ENCODE measurements at places on chromosomes 3 and 15.
A peak's percentile ranks its signal among the peaks of the same experiment; 100 is the strongest.

DNA sequence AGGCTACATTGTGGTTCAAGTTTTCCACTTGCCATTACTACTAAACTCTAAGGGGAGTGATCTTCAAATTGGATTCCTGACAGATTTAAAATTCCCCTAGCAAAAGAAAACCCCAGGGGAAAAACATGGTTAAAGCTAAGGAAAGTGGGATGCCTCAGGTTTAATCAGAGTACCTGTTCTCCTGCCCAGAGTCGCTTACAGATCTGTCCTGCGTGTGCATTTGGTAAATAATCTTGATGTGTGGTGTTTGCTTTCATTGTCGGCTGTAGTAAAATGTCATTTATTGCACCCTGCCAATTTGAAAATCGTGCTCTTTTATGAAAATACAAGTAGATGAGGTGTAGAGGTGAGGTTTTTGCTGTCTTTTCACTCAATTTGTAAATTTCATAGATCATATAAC is 323.4 kb downstream of the PTPRG start:
- DNase-seq, result no peak

DNA sequence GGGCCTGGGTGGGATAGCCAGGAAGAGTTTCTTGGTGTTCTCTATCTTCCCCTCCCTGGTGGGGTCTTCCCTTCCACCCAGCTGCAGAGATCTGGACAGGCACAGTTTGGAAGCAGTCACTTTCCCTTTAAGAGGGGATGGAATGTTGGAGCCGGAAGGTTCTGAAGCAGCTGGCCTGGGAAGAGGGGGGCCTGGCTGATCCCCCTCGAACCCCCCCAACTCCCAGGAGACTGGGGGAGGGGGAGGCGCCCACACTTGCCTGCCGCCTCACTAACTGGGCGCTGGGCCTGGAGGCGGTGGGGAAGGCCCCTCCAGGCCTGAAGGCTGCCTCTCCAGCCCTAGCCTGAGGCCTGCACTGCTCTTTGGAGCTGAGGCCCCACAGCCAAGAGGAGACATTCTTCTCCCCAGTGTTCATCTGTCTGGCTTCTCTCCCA is 1.4 kb downstream of the DVL3 start:
- peak; percentile 80 for DNase-seq

- DNase-seq, result no peak
Observed at GRCh38 chr3:175312791-175313190, 453.7 kb downstream of the NAALADL2 start.

- peak; percentile 30 for DNase-seq
Observed at GRCh38 chr15:87863152-87863551, 393.4 kb downstream of the NTRK3 start.

GRCh38 chr15:51379390-51379789 is 37.9 kb downstream of the GLDN start:
- DNase-seq, result no peak

DNA sequence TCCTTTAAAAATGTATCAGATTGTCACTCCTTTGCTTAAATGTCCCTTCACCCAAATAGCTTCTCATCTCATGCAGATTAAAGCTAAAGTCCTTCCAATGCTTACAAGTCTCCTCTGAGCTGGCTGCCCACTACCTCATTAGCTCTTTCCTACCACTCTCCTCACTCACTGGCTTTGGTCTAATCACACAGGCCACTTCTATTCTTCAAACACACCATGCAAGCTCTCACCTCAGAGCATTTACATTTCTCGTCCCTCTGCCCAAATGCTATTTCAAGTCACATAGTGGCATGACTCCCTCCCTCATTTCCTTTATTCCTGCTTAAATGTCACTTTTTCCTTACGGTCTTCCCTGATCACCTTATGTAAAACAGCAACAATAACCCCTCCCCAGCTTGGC is 110.6 kb upstream of the CMC1 start:
- no peak for DNase-seq

DNA sequence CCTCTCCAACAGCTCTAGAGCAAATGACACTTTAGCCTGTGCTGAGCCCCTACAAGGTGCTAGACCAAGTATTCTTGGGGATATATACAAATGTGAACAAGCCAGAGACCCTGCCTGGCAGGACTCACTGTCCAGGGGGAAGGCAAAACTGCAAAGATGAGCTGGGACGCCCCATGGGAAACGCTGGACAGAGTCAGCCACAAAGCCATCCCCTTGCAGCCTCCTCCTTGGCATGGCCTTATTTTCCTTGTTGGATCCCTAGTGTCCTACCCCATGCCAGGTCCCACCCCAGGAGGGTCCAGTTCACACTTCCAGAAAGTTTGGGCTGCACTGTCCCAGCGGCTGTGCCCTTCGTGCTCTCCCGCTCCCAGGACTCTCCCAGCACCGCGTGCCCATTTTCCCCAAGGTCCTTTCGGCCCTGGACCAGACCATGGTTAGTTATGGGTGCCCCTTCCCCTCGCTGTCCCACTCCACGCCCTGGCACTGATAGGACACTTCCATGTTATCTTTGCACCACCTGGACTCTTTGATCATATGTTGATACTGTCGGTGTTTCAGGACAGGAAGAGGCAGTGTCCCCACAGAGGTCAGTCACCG is 5.8 kb upstream of the NRROS start:
- no peak for DNase-seq

- DNase-seq, result no peak
Observed at GRCh38 chr15:71632576-71633195, 177.7 kb upstream of the NR2E3 start.

DNA sequence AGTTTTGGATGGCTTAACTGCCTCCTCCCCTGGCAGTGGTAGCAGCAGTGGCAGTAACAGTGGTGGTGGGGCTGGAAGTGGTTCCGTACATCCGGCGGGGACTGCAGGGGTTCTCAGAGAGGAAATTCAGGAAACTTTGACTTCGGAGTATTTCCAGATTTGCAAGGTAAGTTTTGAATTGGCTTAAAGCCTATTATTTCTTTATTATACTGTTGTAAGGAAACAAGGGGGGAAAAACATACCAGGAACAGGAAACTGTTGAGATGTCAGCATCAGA is 1.5 kb downstream of the STXBP5L start:
- no peak for DNase-seq

DNA sequence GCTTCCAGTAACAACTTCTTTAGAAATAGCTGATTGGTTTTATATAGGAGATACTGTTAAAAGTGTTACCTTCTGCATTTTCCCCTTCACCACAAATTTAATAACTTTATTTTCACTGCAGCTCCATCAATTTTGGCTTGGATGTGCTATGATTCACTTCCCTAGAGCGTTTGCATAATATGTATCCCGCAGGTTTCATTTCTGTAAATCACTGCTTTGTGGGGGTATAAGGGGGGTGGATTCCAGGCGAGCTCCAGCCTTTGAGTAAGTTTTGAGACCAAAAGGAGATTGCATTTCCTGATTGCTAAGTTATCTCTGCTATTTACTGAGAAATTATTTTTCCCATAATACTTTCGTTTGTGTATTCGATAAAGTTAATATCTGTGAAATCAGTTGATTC is 232.6 kb downstream of the TBL1XR1 start:
- no peak for DNase-seq

- DNase-seq, result no peak
Observed at GRCh38 chr3:193563426-193563825, 8.7 kb upstream of the ATP13A4 start.

- DNase-seq, result no peak
Observed at GRCh38 chr3:159448902-159449301, 539.7 kb upstream of the IL12A start.

DNA sequence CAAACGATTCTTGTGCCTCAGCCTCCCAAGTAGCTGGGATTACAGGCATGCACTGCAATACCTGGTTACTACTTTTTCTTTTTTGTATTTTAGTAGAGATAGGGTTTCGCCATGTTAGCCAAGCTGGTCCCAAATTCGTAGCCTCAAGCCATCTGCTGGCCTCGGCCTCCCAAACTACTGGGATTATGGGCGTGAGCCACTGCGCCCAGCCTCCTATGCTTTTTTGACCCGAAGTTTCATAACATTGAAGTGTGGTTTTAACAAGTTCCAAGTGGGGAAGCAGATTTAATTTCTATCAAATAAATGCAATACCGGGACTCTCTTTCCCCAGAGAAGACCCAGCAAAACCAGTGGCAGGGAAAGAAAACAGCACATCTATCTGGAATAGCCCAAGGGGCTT is 13.7 kb downstream of the SH3BP5 start:
- no peak for DNase-seq

DNA sequence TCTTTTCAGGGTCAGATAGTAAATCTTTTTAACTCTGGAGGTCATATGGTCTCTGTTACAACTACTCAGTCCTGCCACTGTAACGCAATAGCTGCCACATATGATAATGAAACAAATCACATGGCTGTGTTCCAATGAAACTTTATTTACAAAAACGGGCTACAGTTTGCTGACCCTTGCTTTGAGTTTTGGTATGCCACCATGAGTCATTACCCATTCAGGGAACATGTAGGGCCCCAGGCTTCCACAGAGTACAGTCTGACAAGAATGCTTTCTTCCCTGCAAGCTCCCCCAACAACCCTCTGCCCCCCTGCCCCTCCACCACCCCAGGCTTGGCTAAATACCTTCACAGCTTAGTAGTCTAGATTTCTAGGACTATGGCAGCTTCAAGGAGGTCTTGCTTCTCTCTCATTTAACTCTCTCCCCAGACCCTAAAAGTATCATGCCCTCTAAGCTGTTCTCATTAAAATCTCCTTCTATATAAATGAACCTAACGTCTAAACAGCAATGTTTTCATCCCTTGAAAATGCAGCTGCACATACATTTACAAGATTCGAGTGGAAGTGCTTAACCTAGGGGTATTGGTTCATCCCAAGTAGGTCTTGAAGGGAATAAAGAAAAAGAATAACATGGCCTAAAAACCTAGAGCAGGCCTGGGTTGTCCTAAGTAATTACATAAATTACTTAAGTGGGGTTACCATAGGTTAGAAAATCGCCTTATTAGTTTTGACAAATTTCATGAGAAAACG is 117.8 kb upstream of the PRICKLE2 start:
- DNase-seq, result peak; percentile 95

- no peak for DNase-seq
Observed at GRCh38 chr3:63473641-63474166, 178.8 kb upstream of the SNTN start.

GRCh38 chr3:4613366-4613765 is 120.2 kb downstream of the ITPR1 start:
- DNase-seq, result no peak

GRCh38 chr3:191358929-191359328 is 28.6 kb upstream of the UTS2B start:
- no peak for DNase-seq

GRCh38 chr3:126083913-126084767 is at the start of gene SLC41A3:
Gene SLC41A3, minus strand, starts transcription at chr3:126084124. Its CDS starts 15,905 bp downstream, at chr3:126068219.
- DNase-seq, result peak; percentile 80

DNA sequence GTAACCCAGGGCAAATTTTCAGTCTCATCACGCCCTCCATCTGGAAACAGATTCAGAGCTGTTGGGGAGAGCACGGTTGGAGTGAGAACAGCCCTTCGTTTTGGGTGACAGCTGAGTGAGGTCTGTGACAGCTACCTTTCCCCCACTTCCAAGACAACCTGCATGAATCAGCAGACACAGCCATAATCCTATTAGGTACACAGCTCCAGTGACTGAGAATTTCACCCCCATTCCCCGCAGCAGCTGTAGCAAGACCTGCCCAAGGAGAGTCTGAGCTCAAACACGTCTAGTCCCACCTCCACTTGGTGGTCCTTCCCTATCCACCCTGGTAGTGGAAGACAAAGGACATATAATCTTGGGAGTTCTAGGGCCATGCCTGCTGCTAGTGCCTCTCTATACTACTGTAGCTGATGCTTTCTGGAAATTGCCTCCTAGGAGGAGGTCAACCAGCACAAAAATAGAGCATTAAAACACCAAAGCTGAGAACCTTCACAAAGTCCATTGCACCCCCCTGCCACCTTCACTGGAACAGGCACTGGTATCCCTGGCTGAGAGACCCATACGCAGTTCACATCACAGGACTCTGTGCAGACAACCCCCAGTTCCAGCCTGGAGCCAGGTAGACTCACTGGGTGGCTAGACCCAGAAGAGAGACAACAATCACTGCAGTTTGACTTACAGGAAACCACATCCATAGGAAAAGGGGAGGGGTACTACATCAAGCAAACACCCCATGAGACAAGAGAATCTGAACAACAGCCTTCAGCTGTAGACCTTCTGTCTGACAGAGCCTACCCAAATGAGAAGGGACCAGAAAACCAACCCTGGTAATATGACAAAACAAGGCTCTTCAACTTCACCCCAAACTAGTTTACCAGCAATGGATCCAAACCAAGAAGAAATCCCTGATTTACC is 448.6 kb upstream of the CBLB start:
- DNase-seq, result no peak

- peak; percentile 87 for DNase-seq
Observed at GRCh38 chr3:64188810-64189560, 36.3 kb downstream of the PRICKLE2 start.

DNA sequence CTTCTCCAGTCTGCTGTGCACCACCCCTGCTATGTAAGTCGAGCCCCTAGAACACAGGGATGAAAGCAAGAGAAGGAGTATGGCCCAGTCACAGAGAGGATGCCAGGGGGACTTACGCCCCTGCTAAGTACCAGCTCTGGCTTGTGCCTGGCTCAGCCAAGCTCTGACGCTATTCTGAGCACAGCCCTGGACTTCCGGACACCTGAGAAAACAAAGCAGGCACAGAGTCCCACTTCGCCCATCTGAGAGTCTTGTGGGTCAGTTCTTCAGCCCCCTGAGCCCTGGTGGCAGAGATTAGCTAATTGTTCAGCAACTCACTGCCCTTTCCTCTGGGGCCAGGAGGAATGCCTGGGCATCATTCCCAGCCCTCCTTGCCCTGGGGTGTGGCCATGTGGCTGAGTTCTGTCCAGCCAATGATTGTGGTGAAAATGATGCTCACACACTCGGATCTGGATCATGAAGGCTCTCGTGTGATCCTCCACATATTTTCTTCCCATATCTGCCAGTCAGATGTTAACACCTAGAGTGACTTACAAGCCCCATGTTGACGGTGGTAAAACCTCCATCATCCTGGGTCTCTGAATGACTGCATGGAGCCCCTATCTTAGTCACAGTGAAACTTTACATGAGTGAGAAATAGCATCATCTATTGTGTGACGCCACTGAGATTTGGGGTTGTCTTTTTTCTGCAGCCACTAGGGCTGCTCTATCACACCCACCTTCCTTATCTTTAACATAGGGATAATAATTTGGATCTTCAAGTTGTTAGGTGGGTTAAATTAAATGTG is 105.7 kb downstream of the TPRA1 start:
- no peak for DNase-seq

DNA sequence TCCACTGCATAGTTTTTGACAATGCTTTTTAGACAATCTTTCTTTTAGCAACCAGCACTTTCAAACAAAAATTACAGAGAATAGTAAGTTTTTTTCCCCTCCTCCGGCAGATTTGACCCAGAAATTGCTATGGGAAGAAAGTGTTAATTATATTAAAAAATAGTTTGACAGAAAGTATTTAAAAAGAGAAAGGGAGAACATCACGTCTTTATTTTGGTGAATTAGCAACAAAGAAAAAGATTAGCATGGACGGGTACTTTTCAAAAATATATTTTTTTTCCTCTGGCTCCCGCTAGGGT is 831 bp upstream of the KAT2B start:
- no peak for DNase-seq

Measured in fibroblast of skin of scalp (primary cell).